Activated CD4-positive, alpha-beta T cell treated with anti-CD3 and anti-CD28 coated beads, Interleukin-10, Interleukin-2, amounts not matched to agents 100 ng/mL and 50 ng/mL, durations not matched to agents 16 hours and 8 hours (primary cell): ENCODE measurements at places on chromosomes 2 and 18.

DNA sequence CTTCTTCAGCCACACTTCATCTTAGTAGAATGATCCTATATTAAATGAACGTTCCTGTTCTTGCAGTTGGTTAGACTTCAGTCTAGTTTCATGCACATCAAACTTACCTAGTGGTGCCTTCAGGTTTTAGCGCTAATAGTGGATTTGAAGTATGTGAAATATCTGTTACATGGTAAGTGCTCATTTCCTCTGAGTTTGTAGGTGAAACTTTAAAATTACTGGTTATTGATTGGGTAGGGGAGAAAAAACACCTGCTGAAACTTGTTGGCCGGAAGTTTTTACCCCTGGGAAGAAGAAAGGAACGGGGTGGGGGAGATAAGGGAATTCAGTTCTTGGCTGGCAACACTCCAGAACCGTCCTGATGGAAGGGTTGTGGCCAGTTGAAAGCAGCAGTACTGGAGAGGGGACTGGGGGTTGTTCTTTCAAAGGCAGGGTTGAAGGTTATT lies 112.8 kb downstream of the SPTBN1 start:
- DNase-seq: no peak

DNA sequence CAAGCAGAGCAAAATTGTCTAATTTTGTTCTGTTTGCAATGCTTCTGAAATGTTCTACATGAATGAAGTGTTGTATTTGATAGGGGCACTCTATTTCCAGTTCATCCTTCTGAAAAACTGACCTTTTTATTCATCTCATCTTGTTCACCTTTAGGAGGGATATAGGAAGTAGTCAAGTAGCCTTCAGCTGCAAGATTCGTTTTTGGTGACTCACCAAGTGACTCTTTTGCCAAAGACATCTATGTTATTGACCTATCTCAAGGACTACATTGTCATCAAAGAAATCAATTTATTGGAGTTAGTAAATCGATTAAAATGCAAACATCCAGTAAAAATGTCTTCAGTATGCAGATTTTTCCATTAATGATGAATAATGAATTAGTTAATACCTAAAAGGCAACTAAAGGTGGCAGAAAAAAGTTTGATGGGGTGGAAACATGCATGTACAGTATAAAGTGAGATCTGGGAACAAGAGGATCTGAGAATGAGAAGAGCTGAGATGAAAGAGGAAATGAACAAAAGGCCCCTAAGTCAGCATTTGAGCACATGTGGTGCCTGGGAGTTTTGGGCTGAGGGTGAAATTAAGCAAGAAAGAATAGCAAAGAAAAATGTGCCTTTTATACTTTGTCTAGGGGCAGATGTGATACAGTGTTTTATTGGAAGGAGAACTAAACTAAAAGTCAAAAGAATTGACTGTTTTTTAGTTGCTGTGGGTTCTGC lies 255.1 kb upstream of the LINC00305 start:
- no peak for DNase-seq

DNA sequence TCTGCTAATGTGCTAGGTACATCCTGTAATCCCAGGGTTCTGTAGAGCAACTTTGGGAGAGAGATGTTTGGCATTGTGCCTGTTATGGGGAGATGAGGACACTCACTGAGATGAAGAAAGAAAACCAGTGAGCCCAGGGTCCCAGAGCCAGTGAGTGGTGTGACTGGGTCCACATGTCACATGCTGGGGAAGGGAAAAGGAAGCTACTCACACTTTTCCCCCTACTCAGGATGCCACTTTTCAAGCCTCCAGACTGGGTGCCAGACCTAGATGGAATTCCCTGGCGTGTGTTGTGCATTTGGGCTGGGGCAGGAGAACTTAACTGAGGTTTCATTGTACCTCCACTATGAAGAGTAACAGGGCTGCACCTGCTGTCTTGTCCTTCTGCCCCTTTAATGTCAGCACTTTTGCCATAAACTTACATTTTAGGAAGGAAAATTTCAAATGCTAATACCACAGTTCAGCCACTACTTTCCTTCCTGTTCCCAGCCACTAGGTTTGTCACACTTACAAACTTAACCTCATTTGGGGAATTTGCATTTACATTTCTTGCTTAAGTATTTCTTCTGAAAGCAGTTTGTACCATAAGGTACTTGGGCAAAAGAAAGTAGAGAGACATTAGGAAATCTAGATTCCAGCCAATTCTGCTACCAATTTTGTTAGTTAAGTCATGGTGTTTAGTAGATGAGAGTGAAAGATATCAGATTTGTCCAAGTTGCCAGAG lies 10.2 kb downstream of the INSIG2 start:
- DNase-seq: no peak

GRCh38 chr2:119694470-119694844 lies 15.5 kb downstream of the TMEM177 start:
- no peak for DNase-seq

DNA sequence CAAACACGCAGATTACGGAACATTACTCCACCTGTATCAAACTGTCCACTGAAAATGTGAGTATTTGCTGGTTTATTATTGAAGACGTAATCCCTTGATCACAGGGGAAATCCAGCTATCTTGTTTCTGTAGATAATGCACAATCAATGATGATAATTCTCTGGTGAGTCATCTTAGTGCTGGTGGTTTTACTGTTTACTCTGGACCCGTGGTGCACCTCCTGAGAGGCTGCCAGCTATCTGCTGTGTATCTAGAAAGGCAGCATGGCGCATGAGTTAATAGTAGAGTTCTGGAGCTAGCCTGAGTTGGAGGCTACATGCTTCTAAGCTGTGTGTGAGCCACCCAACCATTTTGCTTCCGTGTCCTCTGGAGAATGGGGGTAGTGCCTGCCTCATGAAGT lies 6.5 kb downstream of the NCAPH start:
- peak; percentile 89 for DNase-seq

- DNase-seq: peak; percentile 39
Measured at GRCh38 chr2:112482309-112483041, 519 bp downstream of the TTL start.

- DNase-seq: no peak
Measured at GRCh38 chr2:3902131-3902530, 198.8 kb downstream of the DCDC2C start.

DNA sequence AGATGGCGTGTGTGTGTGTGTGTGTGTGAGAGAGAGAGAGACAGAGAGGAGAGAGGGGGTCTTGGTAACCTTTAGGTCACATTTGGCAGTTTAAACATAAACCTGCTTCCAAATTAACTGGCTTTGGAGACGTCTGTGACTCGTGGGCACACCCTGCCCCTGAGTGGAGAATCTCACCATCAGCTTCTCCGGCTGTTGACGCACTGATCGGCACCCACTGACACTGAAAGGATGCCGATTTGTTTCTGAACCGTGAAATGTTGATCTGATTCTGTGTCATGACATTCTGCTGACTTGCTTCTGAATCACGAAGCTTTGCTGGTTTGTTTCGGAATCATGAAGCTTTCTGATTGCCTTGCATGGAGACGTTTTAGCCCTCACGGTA lies 114.7 kb downstream of the RTP5 start:
- DNase-seq: no peak

DNA sequence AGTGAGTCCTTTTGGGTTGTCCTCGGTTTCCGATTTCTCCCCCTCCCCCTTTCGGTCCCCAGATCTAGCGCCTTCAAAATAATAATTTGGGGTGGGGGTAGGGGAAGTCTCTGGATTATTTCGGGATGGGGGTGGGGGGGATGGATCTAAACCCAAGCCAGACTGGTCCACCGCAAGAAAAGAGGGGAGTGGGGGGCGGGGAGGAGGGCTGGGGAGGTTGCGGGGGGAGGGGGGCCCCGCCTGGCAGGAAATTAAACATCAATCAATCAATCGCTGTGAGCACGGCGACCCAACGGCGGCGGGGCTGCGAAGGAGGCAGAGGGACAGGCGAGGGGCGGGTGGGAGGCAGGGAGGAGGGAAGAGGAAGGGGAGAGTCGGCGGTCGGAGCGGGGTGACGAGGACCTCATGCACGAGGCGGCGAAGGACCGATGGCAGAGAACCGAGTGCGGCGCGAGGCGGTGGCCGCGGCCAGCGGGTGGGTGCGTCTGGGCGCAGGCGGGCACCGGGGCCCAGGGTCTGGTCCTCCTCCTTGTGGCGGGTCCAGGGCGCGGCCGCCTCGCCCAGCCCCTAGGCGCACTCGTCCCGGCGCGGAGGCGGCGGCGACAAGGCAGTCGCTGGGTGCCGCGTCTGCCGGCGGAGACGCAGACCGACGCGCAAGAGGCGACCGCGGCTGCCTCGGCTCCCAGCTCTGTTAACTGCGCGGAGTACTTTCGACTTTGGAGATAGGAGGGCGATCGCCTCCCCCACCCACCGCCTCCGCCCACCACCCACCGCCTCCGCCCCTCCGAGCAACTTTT lies 468 bp upstream of the SATB2 start:
- peak; percentile 27 for DNase-seq

GRCh38 chr2:239224955-239225354 lies 175.9 kb downstream of the HDAC4 start:
- no peak for DNase-seq

GRCh38 chr2:239391286-239392071 lies 9.3 kb downstream of the HDAC4 start:
- no peak for DNase-seq

DNA sequence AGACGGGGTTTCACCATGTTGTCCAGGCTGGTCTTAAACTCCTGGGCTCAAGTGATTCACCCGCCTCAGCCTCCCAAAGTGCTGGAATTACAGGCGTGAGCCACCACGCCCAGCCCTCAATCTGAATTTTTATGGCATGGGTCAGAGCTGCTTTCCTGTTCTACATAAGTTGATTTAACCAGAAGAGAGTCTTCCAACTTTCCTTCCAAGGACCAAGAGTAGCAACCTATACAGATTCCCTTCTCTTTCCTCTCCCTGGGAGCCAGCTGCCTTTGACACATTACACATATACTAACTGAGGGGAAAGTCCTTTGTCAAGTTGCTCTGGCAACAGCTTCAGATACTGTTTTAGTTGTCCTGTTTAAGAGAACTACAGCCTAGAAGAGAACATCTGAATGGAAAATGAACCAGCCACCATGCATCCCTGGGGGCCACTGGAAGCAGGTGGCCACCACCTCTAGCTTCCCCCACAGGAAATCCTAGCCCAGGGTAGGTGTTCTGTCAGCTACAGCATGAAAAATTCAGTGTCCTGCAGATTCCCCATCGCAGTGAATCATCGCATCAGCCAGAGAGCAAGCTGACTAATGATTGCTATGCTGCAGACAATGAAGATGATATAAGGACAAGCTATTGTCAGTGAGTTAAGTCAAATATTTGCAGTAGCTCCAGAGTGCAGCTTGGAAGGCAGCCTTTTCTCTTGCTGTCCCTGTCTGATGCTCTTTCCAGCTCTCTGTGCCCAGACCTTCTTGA lies 62.9 kb downstream of the POMC start:
- no peak for DNase-seq

DNA sequence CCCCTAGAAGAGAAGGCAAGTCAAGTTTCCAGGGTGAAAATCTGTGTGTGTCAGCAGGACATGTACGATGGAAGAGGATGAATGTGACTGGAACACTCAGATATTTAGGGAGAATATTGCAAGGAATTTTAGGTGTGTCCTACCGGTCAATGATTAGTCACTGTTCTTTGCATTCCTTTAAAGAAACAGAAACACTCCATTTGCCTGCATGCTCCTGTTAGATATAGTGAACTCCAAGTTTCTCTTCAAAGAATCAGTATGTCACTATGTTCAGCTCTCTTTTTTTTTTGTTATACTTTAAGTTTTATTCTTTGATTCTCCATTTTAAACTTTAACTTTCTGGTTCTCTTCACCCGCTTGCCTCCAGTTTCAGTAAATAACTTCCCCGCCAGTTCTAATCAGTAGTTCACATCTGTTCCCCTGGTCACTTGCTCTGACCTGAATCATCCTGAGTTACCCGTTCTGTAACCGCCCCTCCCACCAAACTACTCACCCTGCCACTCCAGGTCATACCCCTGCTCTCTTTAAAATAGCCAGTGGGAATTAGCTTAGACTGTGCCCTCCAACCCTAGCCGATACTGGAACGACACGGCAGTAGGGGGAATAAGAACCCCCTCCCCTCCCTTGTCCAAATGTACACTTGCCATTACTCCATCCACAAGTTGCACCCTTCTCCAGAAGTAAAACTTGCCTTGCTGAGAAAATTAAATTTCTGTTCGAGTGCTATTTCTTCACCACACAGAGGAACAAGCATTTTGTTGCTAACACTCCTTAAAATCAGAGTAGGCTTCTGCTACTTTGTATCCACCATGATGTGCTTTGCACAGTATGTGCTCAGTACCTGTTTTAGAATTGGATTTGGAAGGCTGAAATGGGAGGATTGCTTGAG lies 268.4 kb downstream of the METTL4 start:
- no peak for DNase-seq

GRCh38 chr2:55268288-55268906 lies 634 bp downstream of the MTIF2 start:
- DNase-seq: peak; percentile 23

GRCh38 chr18:34624551-34624950 lies 85.5 kb upstream of the DTNA start:
- no peak for DNase-seq

DNA sequence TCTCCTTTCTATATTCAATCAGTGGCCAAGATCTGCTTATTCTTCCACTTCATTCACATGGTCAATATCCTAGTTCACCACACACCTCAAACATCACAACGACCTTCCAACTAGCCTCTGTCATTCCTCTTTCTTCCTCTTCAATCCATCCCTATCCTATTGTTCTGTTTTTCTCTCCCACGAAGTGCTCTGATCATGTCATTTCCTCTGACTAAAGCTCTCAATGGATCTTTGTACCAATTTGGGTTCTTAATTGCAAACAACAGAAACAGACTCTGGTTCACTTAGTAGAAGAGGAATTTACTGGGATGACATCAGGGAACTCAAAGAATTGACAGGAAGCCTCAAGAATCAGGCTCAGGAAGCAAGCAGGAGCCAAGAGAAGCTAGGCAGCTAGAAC lies 23.5 kb downstream of the WNT10A start:
- DNase-seq: no peak

GRCh38 chr18:8705238-8705960 lies at the start of gene MTCL1:
Gene MTCL1 (plus strand): TSS chr18:8705556. CDS start chr18:8705661, 105 bp downstream.
- peak; percentile 23 for DNase-seq

- DNase-seq: no peak
Measured at GRCh38 chr2:225379856-225380255, 19.7 kb upstream of the NYAP2 start.

DNA sequence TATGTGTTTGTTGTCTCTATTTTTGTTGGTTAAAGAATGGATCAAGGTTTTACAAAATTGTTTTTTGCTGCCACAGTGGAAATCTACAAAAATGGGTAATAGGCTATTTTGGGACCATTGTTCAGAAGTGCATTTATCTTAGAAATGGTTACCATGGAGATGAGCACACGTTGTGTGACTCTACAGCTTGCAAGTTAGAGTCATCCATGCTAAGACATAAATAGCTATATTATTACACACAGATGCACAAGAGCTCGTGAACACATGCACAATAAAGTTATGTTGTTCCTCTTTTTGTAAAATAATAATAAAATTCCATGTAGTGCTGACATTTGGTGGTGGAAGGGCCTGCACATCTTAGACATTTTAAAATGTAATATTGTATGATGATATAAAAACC lies 15.5 kb upstream of the DUSP19 start:
- DNase-seq: no peak

DNA sequence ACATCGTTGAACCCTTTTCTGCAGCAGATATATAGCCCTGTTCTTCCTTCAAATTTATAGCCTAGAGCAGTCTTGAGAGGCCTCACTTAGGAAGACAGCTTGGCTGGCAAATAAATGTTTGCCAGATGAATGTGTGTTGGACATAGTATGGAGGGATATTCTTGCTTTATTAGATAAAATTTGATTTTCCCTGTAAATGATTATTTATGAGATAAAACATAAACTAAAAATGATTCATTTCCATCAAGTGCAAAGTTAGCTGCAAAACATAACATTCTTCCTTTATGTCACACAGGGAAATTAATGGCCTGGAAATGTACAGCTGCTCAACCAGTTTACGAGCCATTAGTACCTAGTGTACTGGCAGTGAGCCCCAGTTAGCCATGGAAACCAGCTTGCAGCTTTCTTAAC lies 82.5 kb downstream of the LIMS1 start:
- no peak for DNase-seq
